ENCODE measurements at places on chromosomes 1 and 21. TPM values are rescaled to one million over a fixed set of nuclear protein-coding genes. Genes with fewer than 3 reads are reported as not detected.

TEDDM1 gene
- not detected for total RNA-seq

KCNJ15 gene
- total RNA-seq = not detected

RNASEL gene
- 12.2 TPM for total RNA-seq

TNFRSF1B gene
- total RNA-seq = 30.5 TPM

LEFTY1 gene
- total RNA-seq = 0.18 TPM

WDR64 gene
- not detected for total RNA-seq

DDAH1 gene
- total RNA-seq = 83.8 TPM

PRAMEF9 gene
- not detected for total RNA-seq

AVPR1B gene
- not detected for total RNA-seq

LCE2B gene
- total RNA-seq = not detected

ANXA9 gene
- not detected for total RNA-seq

PRKAA2 gene
- 0.16 TPM for total RNA-seq

CORT gene
- not detected for total RNA-seq

LAX1 gene
- not detected for total RNA-seq

KRTAP19-1 gene
- total RNA-seq = not detected

AGPAT3 gene
- total RNA-seq = 28.3 TPM

C2CD2 gene
- 16.0 TPM for total RNA-seq

C4BPA gene
- total RNA-seq = under 0.01 TPM

RGSL1 gene
- not detected for total RNA-seq

WLS gene
- total RNA-seq = 59.4 TPM

ERICH3 gene
- not detected for total RNA-seq

C1orf56 gene
- total RNA-seq = 0.72 TPM

EFNA3 gene
- 2.8 TPM for total RNA-seq

FCGR3A gene
- not detected for total RNA-seq

HSF2BP gene
- total RNA-seq = 2.0 TPM

LEFTY2 gene
- not detected for total RNA-seq

TEX38 gene
- total RNA-seq = not detected

PTPRC gene
- total RNA-seq = not detected

BATF3 gene
- not detected for total RNA-seq
